ENCODE measurements at places on chromosomes 1 and 21.

GRCh38 chr1:44682883-44683265 is 8.4 kb downstream of the ARMH1 start:
- DNase-seq = no peak

- DNase-seq = peak; percentile 54
These were observed 19.2 kb upstream of the PEF1 start for GRCh38 chr1:31663622-31664452.

DNA sequence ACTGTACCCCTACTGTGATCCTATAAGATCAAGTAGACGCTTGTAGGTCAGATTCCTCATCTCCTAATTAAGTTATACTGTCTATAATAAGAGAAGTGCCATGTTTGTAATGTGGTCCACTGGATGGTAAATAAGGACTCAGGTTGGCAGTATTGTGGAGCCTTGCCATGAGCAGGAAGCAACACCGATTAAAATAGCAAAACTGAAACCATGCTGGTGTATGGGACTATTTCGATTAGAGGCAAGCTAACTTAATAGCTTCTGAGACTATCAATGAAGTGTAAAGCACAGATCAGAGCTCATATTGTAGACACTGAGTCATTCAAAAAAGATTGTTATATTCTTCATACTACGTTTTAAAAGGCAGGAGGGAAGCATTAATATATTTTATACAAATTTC is 348.8 kb downstream of the HHAT start:
- DNase-seq = no peak

DNA sequence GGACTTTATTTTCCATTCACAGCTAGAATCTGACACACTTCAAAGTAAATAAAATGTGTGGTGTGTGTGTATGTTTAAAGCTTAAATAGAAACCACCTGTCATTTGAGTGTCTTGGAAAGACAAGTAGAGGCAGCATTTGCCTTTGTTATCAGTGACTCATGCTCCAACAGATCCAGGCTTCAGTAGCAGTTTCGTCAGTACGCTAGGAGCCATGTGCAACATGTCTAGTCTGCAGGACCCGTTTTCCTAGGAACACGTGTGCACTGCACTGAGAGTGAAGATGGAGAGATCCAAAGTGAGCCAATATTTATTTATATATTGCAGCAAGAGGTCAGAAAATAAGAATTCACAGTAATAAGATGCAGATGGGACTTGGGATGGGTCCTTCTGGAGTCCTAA is 41.8 kb downstream of the SGIP1 start:
- no peak for DNase-seq

DNA sequence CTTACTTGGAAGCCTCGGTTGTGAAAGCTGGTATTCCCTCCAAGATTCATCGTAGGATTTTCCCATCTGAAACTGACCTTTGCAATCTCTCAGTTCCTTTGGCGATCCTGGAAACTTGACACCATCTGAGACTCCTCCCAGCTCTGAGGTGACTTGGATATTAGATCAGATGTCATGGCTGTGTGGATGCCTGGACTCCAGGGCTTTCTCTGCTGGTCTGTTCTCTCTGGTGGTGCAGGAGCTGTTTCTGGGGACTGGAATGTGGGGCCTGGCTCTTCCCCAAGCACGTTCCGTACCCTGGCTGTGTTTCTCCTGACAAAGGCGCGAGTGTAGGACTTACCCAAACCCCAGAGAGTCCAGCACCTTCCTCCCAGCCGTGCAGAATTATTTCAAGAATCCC is 252.2 kb downstream of the RPS6KC1 start:
- no peak for DNase-seq
